ENCODE measurements at places on chromosomes 7 and 10.

GRCh38 chr7:114944745-114945625 is 23.1 kb downstream of the MDFIC start:
- peak; percentile 85 for DNase-seq

GRCh38 chr10:59107147-59107546 is 69.3 kb upstream of the PHYHIPL start:
- no peak for DNase-seq

GRCh38 chr7:151660141-151660540 is 140.4 kb upstream of the RHEB start:
- no peak for DNase-seq

- DNase-seq, result no peak
Observed at GRCh38 chr7:156994417-156994816, 16.0 kb downstream of the MNX1 start.

DNA sequence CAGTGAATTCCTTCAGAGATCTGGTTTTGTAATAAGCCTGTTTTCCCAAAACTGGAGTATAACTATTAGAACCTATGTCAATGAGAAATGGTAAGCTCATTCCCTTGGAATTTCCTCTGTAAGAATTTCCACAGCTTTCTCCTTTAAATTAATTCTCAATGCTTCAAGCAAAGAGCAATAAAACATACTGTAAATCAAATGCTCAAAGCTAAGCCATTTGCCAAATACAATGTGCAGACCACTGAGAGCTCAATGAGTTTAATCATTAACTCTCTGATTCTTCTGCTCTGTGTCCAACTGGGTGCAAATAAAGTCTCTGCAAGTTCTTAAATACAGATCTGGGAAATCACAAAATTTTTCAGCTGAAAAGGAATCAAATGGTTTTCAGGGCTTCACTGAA is 227.6 kb upstream of the IMMP2L start:
- DNase-seq, result no peak

- no peak for DNase-seq
Observed at GRCh38 chr7:131190146-131190545, 137.5 kb upstream of the MKLN1 start.

DNA sequence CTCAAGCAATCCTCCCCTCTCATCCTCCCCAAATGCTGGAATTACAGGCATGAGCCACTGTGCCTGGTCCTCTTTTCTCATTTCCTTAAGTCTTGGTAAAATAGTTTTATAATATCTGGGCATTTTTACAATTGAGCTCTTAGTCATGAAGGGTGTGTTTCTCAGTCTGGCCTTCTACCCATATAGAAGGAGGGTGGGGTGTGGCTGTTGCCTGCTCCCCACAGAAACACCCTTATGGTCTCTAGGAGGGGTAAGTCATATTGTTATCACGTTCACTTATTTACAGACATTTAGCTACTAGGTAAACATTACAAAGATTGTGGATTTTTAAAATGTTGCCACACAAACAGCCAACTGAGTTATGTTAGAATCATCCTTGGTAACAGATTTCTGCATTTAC is 6.7 kb upstream of the OTUD1 start:
- DNase-seq, result no peak

DNA sequence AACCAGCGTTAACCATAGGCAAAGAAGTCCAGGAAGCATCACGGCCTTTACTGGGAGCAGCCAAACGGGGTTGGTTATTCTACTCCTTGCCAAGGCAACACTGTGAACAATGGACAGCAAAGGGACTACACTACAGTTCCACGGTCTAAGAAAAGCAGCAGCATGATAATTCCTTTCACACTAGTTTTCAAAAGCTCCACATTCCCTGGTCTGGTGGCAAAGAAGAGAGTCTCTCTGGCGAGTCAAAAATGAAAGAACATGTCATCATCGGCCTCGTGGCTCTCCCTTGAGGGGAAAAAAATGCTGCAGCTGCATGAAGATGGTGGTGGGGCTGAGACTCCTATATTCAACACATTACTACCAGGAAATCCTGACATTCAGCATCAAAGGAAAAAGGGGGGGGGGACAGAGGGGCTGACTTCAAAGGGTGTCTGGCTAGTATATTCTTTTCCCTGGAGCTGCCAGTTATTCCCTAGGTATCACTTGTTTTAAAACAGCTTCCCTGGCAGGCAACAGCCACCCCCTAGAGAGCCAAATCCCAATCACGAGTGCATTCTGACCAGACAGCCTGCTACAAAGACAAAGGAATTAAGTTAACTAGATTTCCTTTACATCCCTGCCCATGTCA is 49.1 kb downstream of the SLC37A3 start:
- DNase-seq, result no peak

DNA sequence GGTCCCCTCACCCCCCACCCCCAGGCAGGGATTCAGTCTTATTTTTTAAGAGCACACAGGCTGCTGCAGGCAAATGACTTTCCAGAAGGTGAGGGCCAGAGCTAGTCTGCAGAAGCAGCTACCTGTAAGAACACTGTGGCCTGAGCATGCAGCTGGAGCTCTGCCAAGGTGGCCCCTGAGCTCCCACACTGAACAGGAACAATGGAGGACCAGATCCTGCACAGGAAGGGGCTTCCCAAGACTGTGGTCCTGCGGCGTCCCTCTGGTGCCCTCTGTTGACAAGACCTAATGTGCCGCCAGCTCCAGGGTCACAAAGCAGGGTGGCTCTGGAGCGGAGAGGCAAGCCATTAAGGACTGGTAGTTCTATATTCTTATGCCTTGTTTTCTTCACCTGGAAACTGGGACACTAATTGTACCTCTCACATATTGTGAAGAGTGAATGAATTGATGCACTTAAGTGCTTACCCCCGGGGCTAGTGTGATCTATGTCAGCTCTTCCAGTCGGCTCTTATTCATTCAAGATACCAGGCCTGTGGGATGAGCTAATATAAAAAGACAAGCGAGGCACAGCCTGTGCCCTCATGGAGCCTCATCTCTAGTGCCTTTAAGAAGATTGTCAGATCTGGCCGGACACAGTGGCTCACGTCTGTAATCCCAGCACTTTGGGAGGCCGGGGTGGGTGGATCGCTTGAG is 8.0 kb upstream of the BEND7 start:
- no peak for DNase-seq

DNA sequence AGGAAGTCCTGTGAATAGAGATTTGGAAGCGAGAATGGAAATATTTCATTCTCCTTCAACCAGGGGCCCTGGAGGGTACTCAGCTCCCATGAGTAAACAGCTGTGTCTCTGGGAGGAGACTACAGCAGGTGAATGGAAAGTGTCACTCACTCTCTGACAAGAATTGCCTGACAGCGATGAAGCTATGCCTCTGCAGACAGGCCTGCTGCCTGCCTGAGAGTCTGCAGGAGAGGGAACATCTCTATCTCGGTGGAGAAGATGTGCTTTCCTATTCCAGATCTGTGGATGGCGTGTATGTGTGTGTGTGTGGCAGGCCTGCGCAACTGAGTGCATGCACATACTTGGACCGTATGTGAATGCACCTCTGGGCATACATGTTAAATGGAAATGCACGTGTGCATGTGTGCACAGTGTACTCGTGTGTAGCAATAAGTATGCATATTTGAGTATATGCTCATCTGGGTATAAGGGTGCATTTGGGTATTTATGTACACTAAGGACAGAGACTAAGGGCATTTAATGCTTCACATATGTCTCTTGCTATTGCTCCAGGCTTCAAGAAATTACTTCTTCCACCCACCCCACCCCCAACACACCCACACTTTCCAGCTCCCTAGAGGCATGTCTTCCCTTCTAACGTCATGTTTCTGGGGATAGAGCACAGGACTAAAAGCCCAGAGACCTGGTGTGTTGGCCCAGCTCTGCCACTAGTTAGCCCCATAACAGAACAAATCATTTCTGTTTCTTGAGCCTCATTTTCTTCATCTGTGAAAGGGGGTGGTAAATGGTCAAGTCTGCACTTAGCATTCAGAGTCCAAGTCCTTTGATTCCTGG is 4.6 kb upstream of the ADCYAP1R1 start:
- no peak for DNase-seq

GRCh38 chr7:8261711-8262695 is at the start of gene ICA1:
Gene ICA1 (minus strand): TSS chr7:8262167. CDS start chr7:8235926, 26,241 bp downstream.
- DNase-seq, result no peak

GRCh38 chr7:144670218-144670617 is 165.6 kb downstream of the TPK1 start:
- DNase-seq, result no peak

All from AG09309 (cell line).